ENCODE measurements at places on chromosomes 11 and 22.

GRCh38 chr11:16840951-16841350, 102.5 kb downstream of the C11orf58 start:
- no peak for DNase-seq

GRCh38 chr11:109704432-109704831, 282.4 kb downstream of the C11orf87 start:
- DNase-seq: no peak

DNA sequence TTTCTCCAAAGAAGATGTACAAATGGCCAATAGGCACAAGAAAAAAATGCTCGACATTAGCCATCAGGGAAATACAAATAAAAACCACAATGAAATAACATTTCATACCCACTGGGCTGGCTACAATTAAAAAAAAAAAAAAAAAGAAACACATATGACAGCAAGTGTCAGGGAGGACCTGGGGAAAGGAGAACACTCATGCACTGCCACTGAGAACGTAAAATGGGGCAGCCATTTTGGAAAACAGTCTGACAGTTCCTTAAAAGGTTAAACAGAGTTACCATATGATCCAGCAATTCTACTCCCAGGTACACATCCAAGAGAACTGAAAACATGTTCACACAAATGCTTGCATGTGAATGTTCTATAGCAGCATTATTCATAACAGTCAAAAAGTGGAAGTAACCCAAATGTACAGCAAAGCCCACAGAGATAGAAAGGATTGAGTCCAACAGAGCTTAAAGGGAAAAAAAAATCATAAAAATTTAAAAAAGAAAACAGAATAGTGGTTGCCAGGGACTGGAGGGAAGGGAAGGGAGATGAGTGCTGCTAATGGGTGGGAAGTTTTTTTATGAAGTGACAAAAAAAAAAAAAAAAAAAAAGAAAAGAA, 48.4 kb upstream of the CYP2D6 start:
- DNase-seq: no peak

GRCh38 chr11:125952559-125952958, 6.7 kb downstream of the VSIG10L2 start:
- DNase-seq: no peak

DNA sequence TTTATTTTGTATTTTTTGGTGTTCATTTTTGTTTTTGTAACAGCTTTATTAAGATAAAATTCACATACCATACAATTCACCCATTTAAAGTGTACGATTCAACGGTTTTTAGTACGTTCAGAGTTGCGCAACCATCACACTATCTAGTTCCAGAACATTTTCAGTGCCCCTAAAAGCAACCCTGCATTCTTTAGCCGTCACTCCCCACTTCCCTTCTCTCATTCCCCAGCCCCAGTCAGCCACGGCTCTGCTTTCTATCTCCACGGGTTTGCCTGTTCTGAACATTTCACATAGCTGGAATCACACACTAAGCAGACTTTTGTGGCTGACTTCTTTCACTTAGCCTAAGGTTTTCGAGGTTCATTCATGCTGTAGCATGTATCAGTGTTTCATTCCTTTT, 9.6 kb upstream of the KCNQ1OT1 start:
- no peak for DNase-seq

DNA sequence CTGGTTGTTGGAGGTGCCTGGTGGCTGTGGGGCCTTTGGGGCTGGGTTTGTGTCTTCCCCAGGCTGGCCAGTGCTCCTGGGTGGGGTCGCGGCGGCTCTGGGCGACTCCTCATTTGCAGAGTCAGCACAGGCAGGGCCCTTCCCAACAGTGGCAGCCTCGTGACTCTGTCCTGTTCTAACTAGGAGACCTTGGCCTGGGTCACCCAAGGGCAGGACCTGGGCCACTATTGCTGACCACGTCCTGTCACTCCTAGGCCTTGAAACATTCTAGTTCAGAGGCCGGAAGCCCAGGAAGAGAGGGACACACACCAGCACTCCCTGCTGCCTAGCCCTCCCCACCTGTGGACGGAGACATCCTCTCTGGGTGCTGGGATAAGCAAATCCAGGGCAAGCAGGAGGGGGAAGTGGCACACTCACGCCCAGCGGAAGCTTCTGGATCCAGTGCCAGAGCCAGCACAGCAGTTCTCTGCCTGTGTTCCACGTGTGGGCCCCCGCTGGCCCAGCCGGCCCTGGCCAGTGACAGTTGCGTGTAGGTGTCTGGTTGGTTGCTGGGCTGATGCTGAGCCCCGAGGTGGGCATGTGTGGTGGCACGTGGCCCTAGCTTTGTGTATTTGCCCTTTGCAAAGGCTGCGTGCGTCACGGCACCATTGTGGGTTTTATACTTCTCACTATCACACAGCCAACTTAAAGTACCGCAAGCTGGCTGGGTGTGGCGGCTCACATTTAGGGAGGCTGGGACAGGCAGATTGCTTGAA, 4.3 kb upstream of the CHID1 start:
- no peak for DNase-seq

- no peak for DNase-seq
Measured at GRCh38 chr11:45852712-45853101, 5.4 kb downstream of the CRY2 start.

DNA sequence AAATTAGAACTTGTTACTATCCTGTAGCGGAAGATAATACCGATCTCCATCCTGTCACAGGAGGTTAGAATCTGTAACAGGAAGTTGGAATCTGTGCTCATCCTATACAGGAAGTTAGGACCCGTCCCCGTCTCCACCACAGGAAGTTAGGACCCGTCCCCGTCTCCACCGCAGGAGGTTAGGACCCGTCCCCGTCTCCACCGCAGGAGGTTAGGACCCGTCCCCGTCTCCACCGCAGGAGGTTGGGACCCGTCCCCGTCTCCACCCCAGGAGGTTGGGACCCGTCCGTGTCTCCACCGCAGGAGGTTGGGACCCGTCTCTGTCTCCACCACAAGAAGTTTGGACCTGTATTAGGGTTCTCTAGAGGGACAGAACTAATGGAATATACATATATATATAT, 52.2 kb downstream of the FBLN1 start:
- no peak for DNase-seq

- DNase-seq: no peak
Measured at GRCh38 chr11:120239713-120240640, at the start of gene POU2F3. POU2F3 (plus strand) TSS chr11:120240140; CDS start chr11:120240344, 204 bp downstream.

- DNase-seq: no peak
Measured at GRCh38 chr22:34934261-34934660, 131.7 kb upstream of the ISX start.

GRCh38 chr22:38748487-38749136, 7.2 kb downstream of the SUN2 start:
- DNase-seq: no peak

Data from urothelium cell line (cell line).